ENCODE measurements at places on chromosomes 4 and X.

GRCh38 chr4:86825511-86825910, 23.7 kb downstream of the SLC10A6 start:
- DNase-seq: no peak

DNA sequence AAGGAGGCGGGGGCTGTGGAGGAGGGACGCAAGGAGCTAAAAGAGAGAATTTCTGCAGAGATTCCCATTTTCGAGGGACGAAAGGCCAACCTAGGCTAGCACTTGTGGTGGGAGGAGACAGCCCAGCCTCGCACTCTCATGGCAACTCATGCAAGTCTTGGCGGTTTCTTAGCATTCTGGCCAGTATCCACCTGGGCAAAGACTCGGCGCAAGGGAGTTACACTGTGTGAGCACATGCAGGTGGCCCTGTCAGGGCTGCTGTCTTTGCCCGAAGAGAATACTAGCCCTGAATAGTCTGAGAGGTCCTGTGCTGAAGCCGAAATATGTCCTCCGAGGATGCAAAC, 15.5 kb downstream of the MCF2 start:
- DNase-seq: no peak

GRCh38 chr4:16160457-16160856, 65.8 kb downstream of the TAPT1 start:
- no peak for DNase-seq

DNA sequence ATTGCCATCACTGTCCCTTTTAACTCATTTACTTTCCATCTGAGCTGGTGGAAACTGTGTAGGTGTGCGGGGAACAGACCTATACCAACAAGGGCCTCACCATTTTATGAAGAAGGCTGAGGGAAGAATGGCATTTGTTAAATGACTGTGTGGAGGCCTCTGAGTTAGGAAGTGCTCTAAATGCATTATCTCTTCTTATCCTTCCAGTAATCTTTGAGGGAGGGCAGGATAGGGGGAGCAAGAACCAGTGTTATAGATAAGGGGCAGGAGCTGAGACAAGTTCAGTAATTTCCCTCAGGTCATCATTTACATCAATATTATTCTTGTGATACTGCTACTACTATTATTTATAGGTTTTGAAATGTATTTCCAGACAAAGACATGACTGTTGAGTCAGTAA, 122.4 kb upstream of the PDLIM3 start:
- DNase-seq: peak; percentile 40

DNA sequence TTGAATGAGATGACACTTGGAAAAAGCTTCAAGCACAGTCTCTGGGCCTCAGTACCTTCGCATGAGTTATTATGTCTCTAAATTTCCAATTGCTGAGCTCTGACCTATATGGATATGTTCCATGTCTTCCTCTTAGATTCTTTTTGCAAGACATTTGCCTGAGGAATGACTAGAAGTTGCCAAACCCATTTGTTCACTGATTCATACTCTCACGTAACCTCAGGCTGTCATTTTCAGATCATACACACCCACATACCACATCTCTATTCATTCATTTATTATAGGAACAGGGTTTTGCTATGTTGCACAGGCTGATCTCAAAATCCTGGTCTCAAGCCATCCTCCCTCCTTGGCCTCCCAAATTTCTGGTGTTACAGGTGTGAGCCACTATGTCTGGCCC, 2137.1 kb upstream of the TENM3 start:
- peak; percentile 29 for DNase-seq

DNA sequence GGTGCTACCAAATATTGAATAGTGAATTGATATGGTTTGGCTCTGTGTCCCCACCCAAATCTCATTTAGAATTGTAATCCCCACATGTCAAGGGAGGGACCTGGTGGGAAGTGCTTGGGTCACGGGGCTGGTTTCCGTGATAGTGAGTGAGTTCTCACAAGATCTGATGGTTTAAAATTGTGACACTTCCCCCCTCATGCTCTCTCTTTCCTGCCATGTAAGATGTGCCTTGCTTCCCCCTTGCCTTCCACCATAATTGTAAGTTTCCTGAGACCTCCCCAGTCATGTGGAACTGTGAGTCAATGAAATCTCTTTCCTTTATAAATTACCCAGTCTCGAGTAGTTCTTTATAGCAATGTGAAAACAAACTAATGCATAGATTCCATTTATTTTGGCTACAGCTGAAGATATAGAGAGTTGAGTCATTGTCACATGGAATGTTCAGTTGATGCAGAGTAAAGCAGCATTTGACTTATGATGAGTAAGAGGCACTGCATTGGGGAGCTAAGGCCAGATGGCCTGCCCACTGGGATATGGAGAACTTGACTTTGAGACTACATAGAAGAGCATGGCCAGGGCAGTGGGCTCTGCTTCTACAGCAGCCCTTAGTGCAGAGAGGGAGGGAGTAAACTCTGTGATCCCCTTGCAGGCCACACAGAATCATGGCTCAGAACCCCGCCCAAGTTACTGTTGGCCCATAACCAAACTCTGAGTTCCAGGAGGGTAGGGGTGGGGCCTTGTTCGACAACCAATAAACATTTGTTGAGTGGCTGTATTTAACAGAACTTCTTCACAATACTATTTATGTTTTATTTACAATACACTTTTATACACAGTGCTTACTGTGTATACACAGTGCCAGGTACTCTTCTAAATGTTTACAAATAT, 34.2 kb downstream of the RAI2 start:
- peak; percentile 53 for DNase-seq

DNA sequence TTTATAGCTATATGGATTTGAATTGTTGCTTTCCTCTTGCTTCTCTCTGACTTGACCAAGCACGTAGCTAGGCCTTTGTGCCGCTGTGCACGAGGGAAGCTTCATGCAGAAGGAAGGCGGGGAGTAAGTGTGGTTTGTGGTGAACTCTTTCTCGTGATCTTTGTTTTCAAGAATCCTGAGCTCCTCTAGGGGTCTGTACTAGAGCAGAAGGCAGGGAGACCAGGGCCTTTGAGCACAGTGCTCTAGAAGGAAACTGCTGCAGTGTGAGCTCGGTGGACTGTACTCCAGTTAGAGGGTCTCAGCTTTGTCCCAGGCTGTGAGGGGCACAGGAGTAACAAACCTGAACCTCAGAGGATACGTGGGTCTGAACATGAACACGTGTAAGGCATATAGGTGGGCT, 49.0 kb downstream of the AGA start:
- DNase-seq: no peak

- DNase-seq: no peak
Observed at GRCh38 chrX:85024044-85024443, 20.4 kb downstream of the APOOL start.

DNA sequence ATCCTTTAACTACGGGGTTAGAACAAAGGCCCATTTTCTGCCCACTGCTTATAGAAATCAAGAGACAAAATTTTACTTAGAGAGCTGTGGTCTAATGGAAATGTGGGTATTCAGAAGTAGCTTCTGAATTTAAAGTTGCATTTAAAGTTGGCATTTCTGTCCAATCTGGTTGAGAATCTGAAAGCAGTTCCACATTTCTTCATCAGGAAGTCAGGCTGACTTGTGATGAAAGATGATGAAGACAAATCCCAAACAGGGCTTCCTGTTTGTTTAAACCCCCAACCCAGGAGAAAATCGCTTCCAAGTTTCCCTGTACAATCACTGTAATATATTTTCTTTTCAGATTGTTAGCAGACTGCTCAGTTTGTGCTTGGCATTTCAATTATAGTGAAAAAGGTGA, 345.3 kb downstream of the SPRY1 start:
- DNase-seq: peak; percentile 40

- no peak for DNase-seq
Observed at GRCh38 chrX:25427873-25428555, 412.2 kb upstream of the ARX start.

- peak; percentile 13 for DNase-seq
Observed at GRCh38 chr4:78922207-78922606, 17.0 kb downstream of the PAQR3 start.

DNA sequence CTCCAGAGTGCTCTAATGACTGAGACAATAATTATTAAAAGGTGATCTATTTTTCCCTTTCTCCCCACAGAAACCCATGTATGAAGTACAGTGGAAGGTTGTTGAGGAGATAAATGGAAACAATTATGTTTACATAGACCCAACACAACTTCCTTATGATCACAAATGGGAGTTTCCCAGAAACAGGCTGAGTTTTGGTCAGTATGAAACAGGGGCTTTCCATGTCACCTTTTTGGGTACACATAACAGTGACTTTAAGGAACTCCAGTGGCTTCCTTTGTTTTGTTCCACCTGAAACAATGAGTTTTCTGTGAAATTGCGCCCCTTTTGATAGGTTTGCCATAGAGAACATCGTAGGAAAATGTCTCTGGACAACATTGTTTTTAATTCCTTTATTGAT, 69.6 kb downstream of the KIT start:
- DNase-seq: no peak

DNA sequence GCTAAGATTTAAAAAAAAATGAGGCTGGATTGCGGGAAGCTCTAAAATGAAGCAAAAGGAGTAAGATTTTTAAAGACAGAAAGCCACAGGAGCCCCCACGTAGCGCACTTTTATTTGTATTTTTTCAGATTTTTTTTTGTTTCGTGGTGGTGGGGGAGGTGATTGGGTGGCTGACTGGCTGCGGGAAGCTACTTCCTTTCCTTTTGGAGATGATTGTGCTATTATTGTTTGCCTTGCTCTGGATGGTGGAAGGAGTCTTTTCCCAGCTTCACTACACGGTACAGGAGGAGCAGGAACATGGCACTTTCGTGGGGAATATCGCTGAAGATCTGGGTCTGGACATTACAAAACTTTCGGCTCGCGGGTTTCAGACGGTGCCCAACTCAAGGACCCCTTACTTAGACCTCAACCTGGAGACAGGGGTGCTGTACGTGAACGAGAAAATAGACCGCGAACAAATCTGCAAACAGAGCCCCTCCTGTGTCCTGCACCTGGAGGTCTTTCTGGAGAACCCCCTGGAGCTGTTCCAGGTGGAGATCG, 908 bp downstream of the PCDH10 start:
- no peak for DNase-seq

DNA sequence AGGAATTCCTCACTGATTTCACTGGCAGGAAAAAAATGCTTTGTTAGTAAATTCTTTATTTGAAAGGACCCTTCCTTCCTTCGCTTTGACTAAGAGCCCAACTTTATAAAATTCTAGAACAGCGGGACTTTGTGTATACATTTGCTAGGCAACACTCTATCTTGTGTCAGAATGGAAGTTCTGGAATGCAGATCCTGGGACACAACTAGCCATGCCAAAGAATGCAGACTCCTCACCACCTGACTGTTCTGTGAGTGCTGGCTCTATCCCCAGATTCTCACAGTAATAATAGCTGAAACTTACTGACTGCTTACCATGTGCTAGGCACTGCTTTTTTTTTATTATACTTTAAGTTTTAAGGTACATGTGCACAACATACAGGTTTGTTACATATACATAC, 73.3 kb upstream of the ZDHHC15 start:
- no peak for DNase-seq

DNA sequence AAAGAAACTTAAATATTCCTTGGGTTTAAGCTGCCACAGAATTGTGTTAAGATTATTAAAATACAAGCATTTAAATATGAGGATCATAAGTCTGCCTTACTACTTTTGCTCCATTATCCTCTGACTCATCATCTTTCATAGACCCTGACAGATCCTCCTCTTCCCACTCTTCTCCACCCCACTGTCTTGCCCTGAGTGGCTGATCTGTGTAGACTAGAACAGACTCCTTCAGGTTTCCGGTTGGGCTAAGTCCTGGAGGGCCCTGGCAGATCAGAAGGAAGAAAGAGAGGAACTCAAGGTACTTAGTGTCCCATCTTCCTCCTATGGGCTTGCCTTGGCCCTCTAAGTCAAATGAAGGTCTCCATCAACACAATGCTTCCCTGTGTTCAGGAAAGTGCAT, 30.7 kb downstream of the PALLD start:
- no peak for DNase-seq

- no peak for DNase-seq
Observed at GRCh38 chr4:186264660-186265059, 1.3 kb upstream of the F11 start.

Measured in foreskin melanocyte (primary cell).